Thoracic aorta (tissue), 2 donors: ENCODE measurements at places on chromosomes 13 and 19. TPM values are rescaled to one million over a fixed set of nuclear protein-coding genes. Genes with fewer than 3 reads are reported as not detected.

DNA sequence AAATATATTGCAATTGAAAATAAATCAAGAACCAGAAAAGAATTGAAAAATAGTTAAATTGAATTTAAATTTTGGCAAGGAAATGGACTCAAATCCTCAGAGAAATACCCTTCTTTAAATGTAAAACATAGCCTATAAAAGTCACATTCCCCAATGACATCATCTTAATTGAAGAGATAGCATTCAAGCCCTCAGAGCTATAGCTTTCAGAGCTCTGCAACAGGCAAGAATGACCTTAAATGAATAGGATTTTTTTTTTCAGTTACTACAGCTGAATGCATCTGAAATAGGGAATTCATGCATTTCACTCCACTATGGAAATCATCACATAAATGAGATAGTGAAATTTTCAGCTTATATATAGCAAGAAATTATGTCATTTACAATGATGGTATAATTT, 1049.0 kb downstream of the OLFM4 start:
- no peaks in the 10 kb centered on the region for H3K4me1 ChIP-seq
- DNase-seq: no peak
- no peak overlapping the region for H3K27ac ChIP-seq
- H3K36me3 ChIP-seq: no peaks in the 10 kb centered on the region

GRCh38 chr13:109114162-109114561, 484.8 kb downstream of the MYO16 start:
- no peaks in the 10 kb centered on the region for H3K4me1 ChIP-seq
- no peak overlapping the region for H3K27ac ChIP-seq
- H3K27me3 ChIP-seq: no peaks in the 10 kb centered on the region
- H3K36me3 ChIP-seq: no peaks in the 10 kb centered on the region
- DNase-seq: no peak
- no peak overlapping the region for H3K4me3 ChIP-seq

DNA sequence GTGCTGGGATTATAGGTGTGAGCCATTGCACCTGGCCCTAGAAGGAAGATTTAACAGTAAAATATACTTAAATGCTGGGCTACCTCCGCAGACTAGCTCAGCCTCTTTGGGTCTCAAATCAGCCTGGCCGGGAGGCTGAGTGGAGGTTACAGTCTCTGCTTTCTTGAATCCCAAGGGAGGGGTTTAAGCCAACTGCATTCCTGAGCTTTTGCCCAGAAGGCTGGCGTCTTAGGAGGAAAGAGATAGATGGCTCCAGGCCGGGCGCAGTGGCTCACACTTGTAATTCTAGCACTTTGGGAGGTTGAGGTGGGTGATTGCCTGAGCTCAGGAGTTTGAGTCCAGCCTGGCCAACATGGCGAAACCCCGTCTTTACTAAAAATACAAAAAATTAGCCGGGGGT, 623 bp upstream of the C5AR1 start:
- peak overlapping the region; percentile 53 for H3K4me3 ChIP-seq
- H3K4me1 ChIP-seq: peaks cover 22% of the 10 kb centered on the region
- H3K36me3 ChIP-seq: no peaks in the 10 kb centered on the region
- no peak for DNase-seq

GRCh38 chr19:33486936-33487811, 34.4 kb downstream of the PEPD start:
- no peak overlapping the region for H3K27ac ChIP-seq
- H3K36me3 ChIP-seq: no peaks in the 10 kb centered on the region
- H3K4me1 ChIP-seq: no peaks in the 10 kb centered on the region
- no peak for DNase-seq
- H3K4me3 ChIP-seq: no peak overlapping the region

DNA sequence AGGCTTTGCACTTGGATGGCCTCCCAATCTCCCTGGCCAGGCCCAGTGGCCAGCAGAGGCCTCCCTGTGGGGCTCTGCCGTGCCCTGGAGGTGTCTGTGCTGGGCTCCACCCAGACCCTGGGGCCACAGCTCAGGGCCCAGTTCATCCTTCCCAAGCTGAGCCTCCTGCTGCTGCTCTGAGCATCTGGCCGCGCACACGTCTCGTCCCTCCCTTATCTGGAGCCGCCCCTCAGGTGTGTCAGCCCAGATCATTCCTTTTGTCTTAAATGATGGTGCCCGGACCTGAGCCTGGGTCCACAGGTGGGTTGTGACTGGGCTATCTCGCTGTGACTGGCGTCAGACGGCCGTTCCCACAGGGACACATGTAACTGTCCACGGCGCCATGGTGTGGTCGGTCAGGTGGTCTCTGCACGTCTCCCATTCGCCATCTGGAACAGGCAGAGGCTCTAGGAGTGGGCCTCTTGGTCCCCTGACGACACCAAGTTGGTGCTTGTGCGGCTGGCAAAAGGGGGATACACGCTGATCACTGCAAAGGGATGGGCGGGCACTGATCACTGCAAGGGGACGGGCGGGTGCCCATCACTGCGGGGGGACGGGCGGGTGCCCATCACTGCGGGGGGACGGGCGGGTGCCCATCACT, 14.3 kb upstream of the ZNF554 start:
- no peaks in the 10 kb centered on the region for H3K4me1 ChIP-seq
- H3K27me3 ChIP-seq: no peaks in the 10 kb centered on the region
- no peak for DNase-seq

DNA sequence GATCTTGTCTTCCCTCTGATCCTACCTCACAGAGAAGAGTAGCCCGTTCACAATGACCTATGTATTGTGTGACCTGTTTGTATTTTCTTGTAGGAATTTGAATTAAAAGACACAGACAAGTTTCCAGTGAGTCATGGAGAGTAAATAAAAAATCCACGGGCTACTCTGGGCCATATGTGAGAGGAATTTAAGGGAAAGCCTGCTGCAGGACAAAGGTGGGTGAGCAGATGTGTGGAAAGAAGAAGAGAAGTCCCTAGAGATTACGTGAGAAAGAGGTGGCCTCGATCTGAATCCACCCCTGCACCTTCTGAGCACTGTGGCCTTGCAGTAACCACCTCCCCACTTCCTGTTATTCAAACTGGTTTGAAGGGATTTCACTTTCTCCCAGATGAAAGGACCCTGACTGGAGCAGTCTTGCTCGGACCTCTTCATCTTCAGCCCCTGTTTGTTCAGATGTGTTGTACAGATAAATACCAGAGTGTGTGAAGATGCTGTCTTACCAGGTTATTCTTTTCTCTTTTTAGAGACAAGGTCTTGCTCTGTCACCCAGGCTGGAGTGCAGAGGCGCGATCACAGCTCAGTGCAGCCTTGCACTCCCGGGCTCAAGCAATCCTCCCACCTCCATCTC, 205.4 kb downstream of the PDS5B start:
- no peak overlapping the region for H3K4me3 ChIP-seq
- DNase-seq: no peak
- no peaks in the 10 kb centered on the region for H3K36me3 ChIP-seq
- H3K27ac ChIP-seq: no peak overlapping the region

GRCh38 chr13:113802090-113802531, 43.1 kb downstream of the TMEM255B start:
- no peaks in the 10 kb centered on the region for H3K27me3 ChIP-seq
- no peak for DNase-seq
- H3K4me1 ChIP-seq: no peaks in the 10 kb centered on the region
- H3K4me3 ChIP-seq: no peak overlapping the region
- no peak overlapping the region for H3K27ac ChIP-seq

Gene MISP
- not detected for total RNA-seq
